ENCODE measurements at places on chromosomes 2 and 18.

- no peak for DNase-seq
Measured at GRCh38 chr2:80393991-80394390, 89.4 kb upstream of the LRRTM1 start.

GRCh38 chr2:234249873-234250272 is 199.4 kb downstream of the SPP2 start:
- no peak for DNase-seq

GRCh38 chr2:16332681-16333557 is 332.7 kb downstream of the CYRIA start:
- no peak for DNase-seq

DNA sequence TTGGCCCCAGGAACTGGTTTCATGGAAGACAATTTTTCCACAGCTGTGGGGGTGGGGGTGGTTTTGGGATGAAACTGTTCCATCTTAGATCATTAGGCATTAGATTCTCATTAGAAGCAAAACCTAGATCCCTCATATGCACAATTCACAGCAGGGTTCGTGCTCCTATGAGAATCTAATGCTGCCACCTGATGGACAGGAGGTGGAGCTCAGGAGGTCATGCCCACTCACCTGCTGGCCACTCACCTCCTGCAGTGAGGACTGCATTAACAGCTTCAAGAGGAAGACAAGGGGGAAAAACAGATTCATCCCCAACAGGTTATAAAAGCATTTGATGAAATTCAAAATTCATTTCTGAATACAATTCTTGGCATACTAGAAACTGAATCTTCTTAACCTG is 38.5 kb downstream of the THAP4 start:
- DNase-seq = no peak

DNA sequence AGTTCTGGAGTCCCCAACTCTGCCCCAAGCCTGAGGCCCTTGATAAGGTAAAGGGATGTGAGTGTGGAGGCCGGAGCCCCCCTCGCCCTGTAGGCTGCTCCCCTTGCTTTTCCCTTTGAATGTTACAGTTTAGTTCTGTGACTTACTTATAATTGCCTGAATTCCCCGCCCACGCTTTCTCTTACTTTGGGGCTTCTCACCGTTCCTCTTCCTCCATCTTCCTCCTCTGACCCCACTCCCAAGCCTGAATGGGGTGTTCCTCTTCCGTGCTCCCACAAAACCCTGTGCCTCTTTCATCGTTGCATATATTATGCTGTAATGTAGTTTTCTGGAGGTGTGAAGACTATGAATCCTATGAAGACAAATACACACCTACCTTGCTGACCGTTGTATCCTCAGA is 15.0 kb upstream of the IL1RN start:
- DNase-seq = no peak

DNA sequence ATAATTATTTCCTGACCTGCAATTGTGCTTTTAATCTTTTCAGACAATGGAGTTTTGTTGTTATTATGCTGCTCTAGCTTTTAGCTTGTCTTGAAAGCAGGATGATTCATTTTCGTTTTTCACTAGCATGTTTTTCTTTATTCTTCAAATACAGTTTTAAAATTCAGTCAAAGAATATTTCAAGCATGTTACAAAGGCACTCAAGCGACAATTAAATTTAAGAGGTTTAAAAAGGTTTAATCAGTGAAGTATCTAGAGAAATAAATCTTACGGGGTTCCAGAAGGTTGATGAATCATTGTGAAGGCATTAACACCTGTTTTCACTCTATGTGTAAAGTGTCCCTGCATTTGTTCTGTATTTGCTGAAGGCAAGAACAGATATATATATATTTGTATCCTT is 390.7 kb upstream of the TMEFF2 start:
- DNase-seq = no peak

DNA sequence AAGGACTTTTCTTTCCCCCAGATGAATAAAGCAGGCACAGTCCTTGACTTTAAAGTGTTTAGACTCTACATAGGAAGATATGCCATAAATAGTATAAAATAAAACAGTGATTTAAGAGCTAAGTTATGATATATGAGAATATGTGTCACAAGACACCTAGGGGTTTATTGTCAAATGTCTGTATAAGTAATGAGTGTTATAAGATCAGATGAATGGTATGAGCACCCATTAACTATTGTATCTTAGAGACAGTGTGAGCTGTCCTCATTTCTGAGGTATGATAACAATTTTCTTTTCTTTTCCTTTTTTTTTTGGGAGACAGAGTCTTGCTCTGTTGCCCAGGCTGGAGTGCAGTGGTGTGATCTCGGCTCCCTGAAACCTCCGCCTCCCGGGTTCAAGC is 365.3 kb downstream of the RND3 start:
- DNase-seq = no peak

- DNase-seq = no peak
Measured at GRCh38 chr2:19363474-19363778, 5.0 kb upstream of the OSR1 start.

- DNase-seq = no peak
Measured at GRCh38 chr2:134183679-134184078, 70.2 kb upstream of the MGAT5 start.

GRCh38 chr2:128717758-128718710 is 399.4 kb upstream of the HS6ST1 start:
- no peak for DNase-seq

- DNase-seq = peak; percentile 73
Measured at GRCh38 chr2:239465017-239466001, 64.5 kb upstream of the HDAC4 start.

DNA sequence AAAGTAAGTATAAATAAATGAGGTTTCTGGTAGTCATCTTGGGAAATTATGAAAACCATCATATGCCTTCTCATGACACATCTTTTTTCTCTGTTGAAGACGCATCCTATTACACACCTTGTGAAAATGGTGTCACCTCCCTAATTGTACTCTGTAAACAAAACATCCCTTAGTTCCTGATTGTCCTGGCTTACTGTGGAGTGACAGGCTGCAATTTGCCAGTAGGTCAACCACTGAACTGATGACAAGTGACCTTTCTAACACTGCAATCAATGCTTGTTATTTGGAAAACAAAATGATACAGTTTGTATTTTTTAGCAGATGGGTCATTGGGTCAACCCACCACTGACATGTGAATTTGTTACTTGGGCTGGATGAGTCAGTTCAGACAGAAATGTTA is 219.5 kb downstream of the PTPRM start:
- DNase-seq = no peak

DNA sequence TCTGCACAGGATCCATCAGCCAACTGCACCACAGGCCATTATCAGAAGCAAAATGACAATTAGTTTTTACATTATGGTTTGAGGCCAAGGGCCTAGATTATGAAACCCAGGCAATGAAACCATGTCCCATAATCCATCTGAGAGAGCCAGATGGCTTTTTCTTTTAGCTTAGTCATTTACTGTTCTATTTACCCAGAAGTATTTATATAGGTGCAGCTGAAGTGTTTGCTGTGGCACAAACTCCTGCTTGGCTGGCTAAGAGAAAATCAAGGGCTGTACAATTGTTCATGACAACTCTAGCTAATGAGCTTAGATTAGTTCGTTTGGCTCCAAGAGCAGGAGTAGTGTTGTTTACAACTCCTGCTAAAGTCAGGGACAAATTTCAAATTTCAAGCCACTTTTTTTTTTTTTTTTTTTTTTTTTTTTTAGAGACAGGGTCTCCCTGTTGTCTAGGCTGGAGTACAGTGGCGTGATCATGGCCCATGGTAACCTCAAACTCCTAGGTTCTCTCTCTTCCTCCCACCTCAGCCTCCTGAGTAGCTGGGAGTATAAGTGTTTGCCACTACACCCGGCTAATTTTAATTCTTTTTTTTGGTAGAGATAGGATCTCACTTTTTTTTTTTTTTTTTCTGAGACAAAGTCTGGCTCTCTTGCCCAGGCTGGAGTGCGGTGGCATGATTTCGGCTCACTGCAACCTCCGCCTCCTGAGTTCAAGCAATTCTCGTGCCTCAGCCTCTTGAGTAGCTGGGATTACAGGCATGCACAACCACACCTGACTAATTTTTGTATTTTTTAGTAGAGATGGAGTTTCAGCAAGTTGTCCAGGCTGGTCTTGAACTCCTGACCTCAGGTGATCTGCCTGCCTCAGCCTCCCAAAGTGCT is 18.4 kb upstream of the REV1 start:
- DNase-seq = peak; percentile 36

GRCh38 chr18:9353596-9353995 is 19.0 kb downstream of the TWSG1 start:
- DNase-seq = peak; percentile 88

DNA sequence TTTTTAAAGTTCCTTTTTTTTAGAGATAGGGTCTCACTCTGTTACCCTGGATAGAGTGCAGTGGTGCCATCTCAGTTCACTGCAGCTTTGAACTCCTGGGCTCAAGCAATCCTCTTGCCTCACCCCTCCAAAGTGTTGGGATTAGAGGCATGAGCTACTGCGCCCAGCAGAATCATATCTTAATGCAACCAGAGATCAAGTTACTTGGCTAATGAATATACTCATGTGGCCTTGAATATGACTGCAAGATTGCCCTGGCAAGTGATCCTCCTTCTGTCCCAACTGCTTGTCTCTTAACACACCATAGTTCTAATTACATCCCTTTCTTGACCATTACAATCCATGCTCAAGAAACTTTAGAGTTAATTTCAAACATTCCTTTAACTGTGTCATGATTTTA is 133.5 kb downstream of the SRBD1 start:
- DNase-seq = no peak

GRCh38 chr18:63135101-63135500 is 184.5 kb downstream of the BCL2 start:
- DNase-seq = no peak

DNA sequence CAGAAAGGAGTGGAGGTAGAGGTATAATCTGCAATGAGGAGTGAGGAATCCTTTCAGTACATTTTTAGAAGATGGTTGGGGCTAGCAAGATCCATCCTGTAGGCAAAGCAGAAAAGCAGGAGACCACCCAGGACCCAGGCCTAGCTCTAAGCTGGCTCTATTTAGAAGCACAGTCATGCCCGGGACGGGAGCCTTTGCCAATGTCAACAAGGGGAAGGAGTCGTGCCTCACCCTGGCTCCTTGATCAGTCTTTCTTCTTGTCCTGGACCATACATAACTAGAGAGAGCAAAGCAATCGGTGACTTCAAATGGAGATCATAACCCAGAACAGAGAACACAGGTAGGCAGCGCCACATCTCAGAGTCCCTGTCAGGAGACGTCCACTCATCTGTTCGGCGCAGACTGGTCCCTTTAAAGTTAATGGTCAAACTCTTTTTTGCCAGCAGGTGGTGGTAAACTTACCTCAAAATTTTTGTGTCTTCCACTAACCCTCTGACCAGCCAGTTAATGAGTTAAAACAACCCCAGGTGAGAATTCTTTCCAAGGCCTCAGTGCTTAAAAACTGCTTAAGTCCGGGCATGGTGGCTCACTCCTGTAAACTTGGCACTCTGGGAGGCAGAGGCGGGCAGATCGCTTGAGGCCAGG is 8.0 kb downstream of the MC5R start:
- DNase-seq = no peak

DNA sequence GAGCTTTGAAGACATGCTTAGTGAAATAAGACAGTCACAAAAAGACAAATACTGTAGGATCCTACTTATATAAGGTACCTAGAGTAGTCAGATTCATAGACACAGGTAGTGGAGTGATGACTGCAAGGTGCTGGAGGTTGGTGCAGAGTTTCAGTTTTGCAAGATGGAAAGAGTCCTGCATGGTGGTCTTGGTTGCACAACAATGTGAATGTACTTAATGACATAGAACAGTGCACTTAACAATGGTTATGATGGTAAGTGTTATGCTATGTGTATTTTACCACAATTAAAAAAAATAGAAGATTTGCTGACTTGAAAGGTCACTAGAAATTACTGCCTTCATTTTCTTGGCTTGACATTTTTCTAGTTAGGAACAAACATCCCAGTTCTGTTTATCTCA is 9.5 kb downstream of the CERS6 start:
- no peak for DNase-seq
